Activated naive CD8-positive, alpha-beta T cell treated with anti-CD3 and anti-CD28 coated beads, Interleukin-2, amount 50 U/mL, for 24 hours (primary cell): ENCODE measurements at places on chromosomes 12 and 14.

GRCh38 chr14:68551045-68551683 is 241.7 kb downstream of the ZFP36L1 start:
- no peak for DNase-seq

GRCh38 chr14:68413509-68413908 is 379.4 kb downstream of the ZFP36L1 start:
- no peak for DNase-seq

GRCh38 chr14:43014338-43014737 is 1407.7 kb downstream of the LRFN5 start:
- no peak for DNase-seq

GRCh38 chr12:6279631-6280030 is 30.9 kb upstream of the PLEKHG6 start:
- DNase-seq: no peak

GRCh38 chr12:23253191-23253590 is 628.2 kb downstream of the ETNK1 start:
- DNase-seq: no peak

DNA sequence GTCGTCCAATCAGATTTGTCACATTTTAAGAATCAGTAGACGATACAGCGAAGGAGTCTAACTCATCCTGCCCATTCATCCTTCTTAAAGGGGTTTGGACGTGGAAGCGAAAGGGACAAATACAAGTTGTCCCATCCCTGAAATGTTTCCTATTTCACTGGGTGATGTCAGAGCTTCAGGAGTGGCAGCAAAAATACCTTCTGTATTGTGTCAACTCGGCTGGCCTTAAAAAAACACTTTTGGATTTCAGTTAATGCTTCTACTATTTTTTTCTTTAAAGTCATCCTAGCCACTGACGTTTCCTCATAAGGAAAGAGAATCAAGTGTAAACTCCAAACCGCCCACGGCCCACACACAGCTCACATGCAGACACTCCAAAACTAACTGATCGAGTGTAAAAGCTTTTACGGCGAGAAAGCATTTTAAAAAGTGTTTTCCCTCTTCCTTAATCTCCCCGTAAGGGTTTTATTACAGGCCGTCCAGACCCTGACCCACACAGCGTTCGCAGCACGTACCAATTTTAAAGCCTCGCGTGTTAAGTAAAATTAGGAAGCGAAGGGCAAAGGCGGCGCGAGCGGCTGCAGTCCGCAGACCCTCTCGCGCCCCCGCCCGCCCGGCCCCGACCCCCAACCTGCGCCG is 593 bp downstream of the CFL2 start:
- DNase-seq: peak; percentile 38

DNA sequence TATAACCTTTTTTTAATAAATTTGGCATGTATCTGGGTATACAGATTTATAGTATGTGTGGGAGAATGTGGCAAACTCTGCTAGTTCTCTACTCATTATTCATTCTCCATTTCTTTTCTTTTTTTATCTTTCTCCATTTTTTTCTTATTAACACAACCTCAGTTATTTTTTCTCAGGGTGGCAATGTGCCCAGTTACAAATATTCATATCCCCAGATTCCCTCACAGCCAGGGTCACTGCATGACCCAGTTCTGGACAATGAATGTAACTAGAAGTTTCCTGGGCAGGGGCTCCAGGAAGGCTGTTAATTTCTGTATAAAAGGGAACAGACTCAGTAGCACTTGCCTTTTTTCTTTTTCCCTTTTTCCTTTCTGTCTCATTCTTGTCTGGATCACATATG is 95.6 kb downstream of the VCPKMT start:
- DNase-seq: no peak

- DNase-seq: no peak
These were observed 21.9 kb downstream of the TDP1 start for GRCh38 chr14:89977668-89978067.

- DNase-seq: no peak
These were observed 154.7 kb downstream of the FBXL14 start for GRCh38 chr12:1439687-1440086.

DNA sequence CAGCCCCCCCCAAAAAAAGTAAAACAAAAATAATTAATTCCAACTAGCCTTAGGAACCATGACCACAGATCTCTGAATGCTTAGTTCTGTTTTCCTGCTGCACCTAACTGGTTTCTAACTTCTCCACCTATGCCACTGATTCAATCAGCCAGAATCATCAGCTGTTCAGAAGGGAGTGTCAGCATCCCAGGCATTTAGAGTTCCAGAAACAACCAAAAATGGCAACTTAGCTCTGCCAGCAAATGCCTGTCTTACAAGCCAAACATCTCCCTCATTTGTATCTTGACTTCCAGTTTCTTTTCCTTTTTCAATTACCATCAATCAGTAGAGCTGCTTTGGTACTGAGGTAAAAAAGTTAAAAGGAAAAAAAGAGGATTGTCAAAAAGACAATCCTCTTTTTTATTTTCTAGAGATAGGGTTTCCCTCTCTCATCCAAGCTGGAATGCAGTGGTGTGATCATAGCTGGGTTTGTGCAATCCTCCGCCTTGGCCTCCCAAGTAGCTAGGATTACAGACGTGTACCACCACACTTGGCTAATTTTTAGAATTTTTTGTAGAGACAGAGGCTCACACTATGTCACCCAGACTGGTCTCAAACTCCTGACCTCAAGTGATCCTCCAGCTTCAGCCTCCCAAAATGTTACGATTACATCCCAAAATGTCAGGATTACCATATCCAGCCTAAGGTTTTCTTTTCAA is 45.2 kb upstream of the ISM2 start:
- no peak for DNase-seq

DNA sequence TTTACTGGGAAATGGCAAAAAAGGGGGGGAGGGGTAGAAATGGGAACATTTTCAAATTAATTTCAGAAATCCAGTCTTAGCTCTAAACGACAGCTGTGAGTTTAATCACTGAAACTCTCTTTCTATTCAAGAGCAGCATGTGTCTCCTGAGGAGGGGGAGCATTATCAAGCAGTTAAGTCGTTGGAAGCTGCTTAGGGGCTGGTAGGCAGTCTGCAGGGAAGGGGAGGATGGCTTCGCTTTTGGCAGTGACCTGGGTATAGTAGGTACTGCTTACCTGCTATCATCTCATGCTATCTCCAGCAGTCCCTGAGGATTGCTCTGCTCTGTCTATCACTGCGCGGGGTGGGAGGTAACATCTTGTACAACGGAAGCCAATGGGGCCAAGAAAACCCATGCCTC is 567.4 kb downstream of the NRXN3 start:
- no peak for DNase-seq

DNA sequence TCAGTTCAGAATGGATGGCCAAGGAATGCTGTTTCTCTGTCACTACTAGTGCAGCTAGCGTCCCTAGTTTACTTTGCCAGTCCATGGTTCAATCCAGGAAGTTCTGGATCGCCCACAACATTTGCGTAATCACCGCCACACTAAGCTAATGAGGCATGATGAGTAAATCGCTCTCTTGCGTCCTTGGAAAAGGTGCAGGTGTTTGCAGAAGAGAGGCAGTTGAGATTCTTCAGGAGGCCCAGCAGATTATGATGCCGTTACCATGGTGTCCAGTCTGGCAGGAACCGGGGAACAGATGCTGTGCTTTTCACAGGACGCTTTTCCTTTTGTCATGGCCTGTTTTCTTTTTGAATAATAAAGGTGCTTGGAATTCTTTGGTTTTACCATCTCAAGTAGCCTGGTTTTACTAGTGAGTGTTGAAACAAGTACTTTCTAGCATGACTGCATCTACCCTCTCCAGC is 9.0 kb downstream of the TPH2 start:
- DNase-seq: no peak

- no peak for DNase-seq
These were observed 182.3 kb downstream of the NPAS3 start for GRCh38 chr14:33120966-33121365.

DNA sequence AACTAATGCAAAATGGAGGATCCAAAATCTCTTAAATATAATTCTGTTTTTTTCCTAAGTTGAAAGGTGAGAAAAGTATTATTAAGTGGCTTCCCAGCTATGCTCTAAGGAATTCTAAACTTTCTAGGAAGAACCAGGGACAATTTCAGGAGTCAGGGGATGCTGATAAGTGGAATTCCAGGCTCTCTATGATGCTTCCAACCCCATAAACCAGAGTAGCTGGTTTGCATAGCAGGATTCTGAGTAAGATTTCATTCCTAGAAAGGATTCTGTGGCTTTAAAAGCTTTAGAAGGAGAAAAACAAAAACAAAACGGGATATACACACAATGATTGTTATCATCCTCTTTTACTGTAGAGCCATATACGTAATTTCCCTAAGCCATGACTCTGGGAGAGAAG is 93.9 kb downstream of the SLC16A7 start:
- no peak for DNase-seq

DNA sequence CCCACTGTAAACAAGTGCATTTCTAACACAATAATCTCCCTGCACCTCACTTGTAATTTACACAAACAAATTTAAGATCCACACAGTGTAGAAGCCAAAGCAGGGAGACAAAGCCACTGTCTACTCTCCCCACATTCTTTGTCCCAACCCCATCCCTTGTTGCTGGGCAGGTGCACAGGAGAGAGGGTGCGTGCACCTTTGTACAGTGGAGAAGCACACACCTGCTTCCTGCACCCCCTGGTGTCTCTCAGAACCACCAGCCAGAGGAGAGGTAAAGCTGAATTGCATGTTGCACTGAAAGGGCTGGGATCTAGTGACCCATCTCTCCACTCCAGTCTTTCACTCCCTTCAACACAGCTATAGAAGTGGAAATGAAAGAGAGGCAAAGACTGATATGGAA is 51.4 kb upstream of the IFNG-AS1 start:
- no peak for DNase-seq

DNA sequence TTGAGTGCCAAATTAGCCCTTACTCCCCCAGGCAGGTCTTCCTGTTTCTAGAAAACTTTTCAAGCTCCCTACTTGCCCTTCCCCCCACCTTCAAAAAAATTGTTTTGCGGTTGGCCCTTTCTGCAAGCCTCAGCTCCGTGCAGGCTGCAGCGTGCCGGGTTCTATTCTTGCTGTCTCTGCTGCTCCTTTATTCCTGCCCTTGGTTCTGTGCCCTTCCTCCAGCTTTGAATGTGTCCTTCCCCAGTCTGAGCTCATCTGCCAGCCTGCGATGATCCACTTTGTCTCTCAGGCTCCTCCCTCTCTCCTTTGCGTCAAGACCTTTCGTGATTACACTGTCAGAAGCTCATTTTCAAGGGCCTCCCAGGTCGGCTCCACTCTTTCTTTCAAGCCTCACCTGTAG is 98.6 kb downstream of the IRF2BPL start:
- DNase-seq: peak; percentile 45

DNA sequence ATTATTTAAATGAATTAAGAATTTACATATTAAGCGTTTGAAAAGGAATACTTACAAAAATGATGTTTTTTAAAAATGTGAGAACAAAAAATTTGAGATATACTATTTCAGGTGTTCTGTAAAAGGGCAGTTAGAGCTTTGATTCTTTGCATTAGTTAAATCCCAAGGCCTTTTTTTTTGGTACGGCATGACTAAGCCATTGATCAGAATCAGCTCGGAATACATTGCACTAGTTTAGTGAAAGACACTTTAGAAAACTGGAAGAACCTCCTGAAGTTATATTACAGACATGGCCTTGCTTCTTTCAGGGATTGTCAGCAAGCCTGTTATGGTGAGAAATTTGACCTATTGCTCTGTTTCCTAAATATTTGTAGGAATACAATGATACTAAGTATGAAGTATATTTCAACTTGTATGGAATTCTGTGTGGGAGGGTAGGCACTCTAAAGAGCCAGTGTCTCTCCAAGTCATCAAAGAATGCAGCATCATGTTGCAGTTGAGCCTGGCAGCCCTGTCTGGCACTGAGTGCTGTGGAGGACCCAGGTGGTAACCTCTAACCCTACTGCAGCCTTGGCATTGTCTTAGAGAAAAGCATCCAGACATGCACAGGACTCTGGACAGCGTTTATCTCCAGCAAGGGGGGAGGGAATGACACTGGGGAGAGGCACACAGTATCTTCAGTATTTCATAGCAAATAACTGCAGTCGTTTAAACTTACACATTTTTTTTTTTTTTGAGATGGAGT is 1.5 kb downstream of the KLC1 start:
- DNase-seq: no peak

DNA sequence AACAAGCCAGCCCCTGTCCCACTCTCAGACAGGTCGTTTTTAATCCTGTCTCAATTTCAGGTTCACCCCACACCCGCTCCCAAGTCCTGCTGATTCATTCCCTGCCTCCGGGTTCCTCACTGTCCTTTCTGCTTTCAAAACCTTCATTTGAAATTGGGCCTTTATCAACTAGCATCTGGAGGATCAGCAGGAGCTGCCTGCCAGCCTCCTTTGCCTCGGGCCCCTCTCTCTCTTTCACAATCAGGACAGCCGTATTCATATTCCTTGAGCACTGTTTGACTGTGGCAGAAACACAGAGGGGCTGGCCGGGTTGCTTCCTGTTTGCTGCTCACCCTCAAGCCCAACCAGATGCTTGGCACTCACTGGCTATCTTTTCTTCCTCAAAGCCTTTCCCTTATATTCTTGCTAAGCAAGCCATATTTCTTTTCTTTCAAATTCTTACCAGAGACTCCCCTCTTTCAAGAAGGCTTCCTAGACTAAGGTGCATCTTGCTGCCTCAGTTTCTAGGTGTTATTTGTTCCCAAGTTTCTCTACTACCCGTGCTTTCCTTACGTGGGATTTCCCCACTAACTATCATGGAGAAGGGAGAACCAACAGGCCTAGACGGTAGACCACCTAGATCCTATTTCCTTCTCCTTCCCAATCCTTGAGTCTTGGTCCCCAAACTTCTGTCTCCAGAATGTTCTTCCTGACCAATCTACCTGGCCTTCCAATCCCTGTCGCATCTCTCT is 3.0 kb downstream of the GALNT6 start:
- no peak for DNase-seq

GRCh38 chr12:45674181-45674977 is 55.1 kb upstream of the ARID2 start:
- no peak for DNase-seq

GRCh38 chr14:50774542-50775267 is 56.3 kb downstream of the NIN start:
- no peak for DNase-seq

GRCh38 chr14:98347686-98348085 is 924.3 kb downstream of the BCL11B start:
- no peak for DNase-seq

- no peak for DNase-seq
These were observed 2.3 kb downstream of the NACA start for GRCh38 chr12:56722832-56723231.

GRCh38 chr12:117284140-117284539 is 77.3 kb downstream of the NOS1 start:
- no peak for DNase-seq

- no peak for DNase-seq
These were observed 102.5 kb upstream of the BBS10 start for GRCh38 chr12:76450690-76451089.

- no peak for DNase-seq
These were observed 21.7 kb downstream of the NUBPL start for GRCh38 chr14:31582836-31583452.

- no peak for DNase-seq
These were observed 931.2 kb downstream of the AACS start for GRCh38 chr12:125996443-125996842.
